ENCODE measurements at places on chromosomes 11 and 22.

GRCh38 chr22:42939941-42940653 lies 74.9 kb downstream of the PACSIN2 start:
- no peak for DNase-seq

DNA sequence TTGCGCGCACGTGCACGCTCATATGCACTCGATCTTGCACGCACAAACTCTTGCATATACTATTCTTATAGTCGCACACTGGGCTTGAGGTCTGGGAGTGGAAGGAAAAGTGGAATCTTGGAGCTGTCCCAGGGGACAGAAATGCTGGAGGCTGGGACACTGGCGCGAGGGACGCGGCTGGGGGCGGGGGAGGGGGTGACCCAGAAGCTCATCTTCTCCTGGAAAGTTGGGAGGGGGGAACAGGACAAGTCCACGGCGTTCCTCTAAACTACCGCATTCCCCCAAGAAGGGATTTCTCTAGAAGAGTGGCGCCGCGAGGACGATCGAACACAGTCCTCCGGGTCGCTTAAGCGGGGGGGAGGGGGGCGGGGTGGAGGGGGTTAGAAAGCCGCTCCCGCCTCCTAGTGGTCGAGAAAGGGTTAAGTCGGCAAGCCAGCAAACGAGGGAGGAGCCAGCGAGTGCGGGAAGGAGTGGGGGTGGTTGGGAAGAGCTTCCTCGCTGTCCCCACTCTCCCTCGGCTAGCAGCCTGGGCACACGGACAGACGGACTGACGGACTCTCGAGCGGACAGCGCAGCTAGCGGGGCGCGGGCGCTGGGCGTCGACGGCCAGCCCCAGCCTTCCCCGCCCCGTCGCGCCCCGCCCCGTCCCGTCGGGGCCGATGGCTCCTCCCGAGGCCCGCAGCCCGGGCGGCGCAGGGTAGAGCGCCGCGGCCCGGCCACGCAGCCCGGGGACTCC lies at the start of gene RTN4RL2:
Gene RTN4RL2, plus strand, starts transcription at position 507 of the 736 bp plus-strand sequence. CDS start 338 bp downstream, outside the sequence.
- no peak for DNase-seq

GRCh38 chr22:27748751-27749191 lies 52.8 kb downstream of the MN1 start:
- DNase-seq: no peak

DNA sequence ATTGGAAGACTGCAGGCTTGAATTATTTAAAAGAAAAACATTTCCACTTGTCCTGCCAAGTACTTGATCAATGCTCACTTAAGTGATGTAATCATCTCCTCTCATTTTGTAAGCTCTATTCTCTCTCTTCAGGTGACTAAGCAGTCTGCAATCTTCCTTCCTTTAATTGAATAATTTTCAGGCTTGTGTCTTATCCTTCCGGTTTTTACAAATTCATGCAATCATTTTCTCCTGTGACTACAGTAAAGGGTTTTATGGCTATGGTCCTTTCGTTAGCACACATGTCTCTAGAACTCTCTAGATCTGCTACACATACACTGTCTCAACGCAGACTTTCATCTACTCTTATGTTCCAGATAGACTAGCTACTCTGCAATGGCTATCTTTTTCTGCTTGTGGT lies 12.6 kb upstream of the UPB1 start:
- DNase-seq: no peak

GRCh38 chr11:13291800-13292199 lies 14.2 kb downstream of the BMAL1 start:
- DNase-seq: no peak

DNA sequence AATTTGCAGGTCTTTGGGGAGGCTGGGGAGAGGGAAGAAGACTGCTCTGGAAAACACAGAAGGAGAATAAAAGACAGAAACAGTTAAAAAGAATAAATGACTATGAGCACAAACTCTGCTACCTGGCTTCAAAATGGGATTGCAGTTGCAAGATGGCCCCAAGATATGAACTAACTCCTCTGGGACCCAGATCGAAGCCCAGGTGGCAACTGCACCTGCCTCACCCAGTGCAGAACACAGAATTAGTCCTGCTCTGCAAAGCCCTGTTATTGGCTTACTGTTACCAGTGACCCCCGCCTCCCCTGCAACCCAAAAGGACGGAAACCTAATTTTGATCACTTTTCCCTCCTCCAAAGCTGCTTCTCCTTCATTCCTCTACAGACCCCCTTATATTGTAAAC lies 35.9 kb upstream of the POU2AF1 start:
- no peak for DNase-seq

GRCh38 chr22:40417041-40417440 lies 46.6 kb downstream of the SGSM3 start:
- DNase-seq: no peak

DNA sequence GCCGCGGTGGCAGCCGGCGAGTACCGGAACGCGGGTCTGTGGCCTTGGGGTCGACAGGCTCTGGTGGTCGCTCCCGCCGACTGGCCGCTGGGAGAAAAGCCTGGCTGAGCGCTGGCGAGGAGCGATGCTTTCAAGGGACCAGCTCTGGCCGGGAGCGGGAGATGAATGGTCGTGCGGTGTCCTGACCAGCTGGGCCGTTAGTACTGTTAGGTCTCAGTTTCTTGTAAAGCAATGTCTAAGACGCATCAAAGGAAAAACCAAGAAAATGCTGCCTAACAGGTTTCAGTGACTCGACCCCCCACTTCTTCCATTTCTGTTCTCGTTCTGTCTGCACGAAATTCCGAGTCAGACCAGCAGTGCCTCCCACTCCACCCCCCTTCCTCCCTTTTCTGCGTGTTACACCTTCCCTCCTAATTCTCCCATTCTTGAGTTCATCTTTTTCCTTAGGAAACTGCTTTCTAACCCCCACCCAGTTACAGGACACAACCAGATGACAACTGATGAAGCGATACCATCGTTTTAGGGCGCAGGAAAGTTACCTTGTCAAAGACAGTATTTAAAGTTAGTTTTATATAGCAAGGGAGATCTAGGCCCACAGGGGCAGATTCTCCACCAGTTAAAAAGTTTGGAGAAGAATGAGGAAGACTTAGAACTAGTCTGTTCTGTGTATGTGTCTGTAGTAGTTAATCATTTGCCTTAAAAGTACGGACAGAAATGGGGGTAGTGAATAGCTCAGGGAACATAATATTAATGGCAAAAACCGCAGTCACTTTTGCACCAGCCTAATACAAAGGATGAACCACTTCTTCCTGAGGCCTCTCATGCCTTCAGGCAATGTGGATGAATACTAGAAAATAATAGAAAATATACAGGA lies 1.0 kb downstream of the CUL5 start:
- no peak for DNase-seq

- no peak for DNase-seq
Measured at GRCh38 chr11:123537726-123538125, 107.7 kb downstream of the GRAMD1B start.

DNA sequence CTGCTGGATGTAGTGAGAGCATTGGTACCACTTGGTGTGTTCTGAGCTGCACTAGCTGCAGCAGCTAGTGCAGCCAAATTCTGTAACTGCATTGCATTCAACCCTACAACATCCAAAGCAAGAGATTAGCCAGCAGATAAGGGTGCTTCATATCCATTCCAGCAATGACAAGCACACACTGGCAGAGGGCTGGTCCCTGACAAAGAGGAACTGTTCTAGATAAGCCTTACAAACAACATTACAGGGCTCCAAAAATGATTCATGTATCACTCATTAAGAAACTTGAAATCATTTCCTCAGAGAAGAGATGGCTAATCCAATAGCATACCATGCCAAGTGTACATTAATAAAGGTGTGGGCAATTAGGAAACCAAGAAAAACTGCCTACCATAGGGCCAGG lies 28.4 kb upstream of the RAPSN start:
- DNase-seq: no peak

- no peak for DNase-seq
Measured at GRCh38 chr22:24137595-24137994, 43.7 kb upstream of the SUSD2 start.

- DNase-seq: no peak
Measured at GRCh38 chr11:34910817-34911216, 5.4 kb downstream of the APIP start.

DNA sequence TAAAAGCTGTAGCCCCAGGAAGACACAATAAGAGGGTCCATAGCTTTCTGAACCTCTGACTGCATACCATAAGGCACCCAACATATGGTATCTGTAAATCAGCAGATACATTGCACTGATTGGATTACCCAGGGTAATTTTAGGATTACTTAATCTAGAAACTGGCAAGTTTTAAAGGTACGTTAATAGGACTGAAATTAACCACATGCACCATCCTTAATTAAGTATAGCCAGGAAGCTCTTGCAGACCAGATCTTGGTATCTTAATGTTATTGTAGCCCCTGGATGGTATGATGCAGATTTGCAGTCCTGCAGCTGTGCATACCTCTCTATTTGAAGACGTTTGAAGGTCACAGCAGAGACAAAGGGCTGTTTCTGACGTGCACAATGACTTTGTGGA lies 72.8 kb downstream of the ARHGAP42 start:
- DNase-seq: no peak

GRCh38 chr22:37672206-37672919 lies 3.1 kb upstream of the LGALS1 start:
- DNase-seq: no peak

DNA sequence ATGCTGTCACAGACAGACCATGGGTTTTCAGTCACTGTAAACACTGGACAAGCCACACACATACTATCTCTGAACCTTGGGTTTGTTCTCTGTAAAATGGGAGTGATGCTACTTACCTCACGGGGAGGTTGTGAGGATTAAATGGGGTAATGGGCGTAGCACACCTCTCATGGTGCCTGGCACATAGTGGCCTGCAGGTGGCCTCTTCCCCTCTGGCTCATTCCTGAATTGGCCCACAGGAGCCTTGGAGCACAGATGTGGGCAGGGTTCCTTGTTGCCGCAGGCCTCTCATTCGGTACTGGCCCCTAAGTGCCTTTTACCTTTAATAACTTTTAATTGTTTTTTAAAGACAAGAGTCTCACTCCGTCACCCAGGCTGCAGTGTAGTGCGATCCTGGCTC lies 11.7 kb downstream of the MICAL2 start:
- no peak for DNase-seq

DNA sequence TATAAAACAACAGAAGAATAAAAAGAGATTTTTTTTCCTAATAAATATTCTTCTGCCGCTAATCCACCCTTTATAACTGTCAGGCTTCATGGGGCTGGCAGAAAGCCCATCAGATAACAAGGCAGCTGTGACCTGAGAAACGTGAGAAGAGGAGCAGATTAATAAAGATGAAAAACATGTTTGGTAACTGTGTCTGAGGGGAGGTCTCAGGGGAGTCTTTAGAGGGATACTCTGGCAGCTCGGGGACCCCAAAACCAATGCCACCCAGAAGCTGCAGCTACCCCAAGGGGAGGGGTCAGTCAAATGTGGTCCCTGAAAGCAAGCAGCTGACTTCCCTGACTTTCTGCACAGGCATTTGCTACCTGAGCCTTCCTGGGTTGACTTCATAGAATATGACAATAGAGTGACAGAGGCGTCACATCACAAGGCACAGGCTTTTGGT lies 48.4 kb upstream of the POU2AF1 start:
- no peak for DNase-seq

GRCh38 chr11:63508745-63509144 lies 2.9 kb downstream of the LGALS12 start:
- DNase-seq: no peak

- no peak for DNase-seq
Measured at GRCh38 chr22:46251266-46251665, 1.2 kb upstream of the CDPF1 start.

DNA sequence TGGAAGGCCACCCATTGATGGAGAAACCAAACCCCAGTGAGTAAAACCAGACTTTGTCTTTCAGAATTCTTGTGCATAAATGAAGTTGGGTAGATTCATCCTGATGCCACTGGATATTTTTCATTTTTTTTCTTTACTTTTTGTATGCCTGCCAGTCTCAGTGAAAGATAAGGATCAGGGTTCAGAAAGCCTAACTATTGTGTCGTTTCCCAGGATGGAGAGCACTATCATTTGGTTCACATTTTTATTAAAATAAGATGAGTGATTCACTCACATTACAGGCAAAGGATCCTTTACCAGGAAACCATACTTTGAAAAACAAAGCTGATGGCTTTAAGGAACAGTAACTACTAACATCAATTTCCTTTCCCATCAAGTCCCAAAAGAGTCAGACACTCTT lies 52.0 kb downstream of the ARFGAP2 start:
- no peak for DNase-seq

DNA sequence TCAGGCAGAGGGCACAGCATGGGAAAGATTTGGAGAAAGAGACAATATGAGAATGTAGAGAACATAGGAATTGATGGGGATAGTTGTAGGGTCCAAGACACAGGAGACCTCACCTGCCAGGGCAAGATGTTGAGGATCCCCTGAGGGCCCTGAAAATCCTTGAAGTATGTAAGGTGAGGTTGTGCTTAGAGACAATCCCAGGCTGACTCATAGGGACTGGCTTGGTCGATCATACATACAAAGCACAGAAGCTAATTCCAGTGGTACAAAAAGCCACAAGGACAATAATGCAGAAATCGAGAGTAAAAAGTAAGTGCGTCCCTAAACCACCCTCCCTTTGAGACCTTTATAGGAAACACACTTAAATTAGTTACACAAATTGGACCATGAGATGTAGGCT lies 468.2 kb downstream of the MIAT start:
- no peak for DNase-seq

- no peak for DNase-seq
Measured at GRCh38 chr22:27212102-27212501, 554.7 kb downstream of the MIAT start.

DNA sequence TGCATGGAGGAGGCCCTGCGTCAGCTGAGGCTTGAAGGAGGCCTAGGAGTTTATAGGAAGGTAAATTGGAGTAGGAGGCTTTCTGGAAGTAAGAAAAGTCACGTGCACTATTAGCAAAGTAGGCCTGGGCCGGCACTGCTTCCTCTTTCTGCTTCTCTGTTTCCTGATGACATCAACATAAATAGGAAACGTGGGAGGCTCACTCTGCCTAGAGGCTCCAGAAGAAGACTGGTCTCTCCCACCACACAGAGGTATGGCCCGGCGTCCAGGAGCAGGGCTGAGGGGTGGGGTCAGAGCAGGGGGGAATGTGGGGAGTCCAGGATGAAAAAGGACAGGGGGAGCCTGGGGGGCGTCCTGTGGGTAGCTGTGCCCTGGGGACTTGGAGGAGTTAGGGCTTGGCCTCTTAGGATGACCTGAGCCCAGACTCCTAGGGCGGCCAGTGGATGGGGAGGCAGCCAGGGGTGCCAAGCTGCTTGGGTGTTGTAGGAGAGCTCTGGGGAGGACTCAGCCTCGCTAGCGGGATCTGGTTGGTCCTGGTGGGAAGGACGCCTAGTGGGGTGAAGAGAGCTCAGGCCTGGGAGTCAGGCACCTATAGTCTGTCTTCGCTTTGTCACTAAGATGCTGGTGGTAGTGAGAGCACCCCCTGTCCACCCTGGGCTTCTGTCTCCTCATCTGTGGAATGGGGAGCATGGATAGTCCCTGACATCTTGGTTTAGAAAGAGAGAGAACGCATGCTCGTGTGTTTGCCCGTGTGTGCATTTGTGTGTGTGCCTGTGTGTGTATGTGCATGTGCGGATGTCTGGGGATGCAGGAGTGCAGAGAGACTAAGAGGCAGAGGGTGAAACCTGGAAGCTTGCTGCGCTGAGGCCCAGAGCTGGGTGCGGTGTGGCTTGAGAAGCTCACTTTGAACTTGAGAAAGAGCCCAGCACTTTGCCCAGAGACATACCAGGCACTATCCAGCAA lies at the start of gene CSF2RB:
Gene CSF2RB, plus strand, starts transcription at position 202 of the 963 bp plus-strand sequence. CDS start 8,580 bp downstream, outside the sequence.
- DNase-seq: no peak

- DNase-seq: no peak
Measured at GRCh38 chr11:77202941-77203900, 75.2 kb downstream of the MYO7A start.

- no peak for DNase-seq
Measured at GRCh38 chr11:116879800-116880625, 42.6 kb upstream of the APOA1 start.
